Tongue (tissue), 3 donors: ENCODE measurements at places on chromosomes 7 and 10.

DNA sequence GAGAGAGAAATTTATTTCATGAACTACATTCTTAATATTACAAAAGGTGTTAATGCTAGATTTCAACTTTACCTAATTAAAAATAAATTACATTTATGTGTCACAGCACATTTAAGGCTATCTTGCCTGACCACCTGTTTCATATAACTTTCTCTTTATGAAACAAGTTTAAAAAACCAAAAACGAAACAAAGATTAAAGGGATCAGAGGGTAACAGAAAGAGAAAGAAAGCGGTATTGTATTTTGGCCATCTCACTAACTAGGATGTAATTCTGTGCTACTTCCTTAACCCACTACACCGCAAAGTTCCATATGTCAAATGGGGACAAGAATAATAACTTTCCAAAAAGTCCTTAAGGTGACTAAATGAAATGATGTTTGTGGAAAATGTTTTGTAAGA is 6.3 kb upstream of the RHOBTB1 start:
- DNase-seq, result no peak

DNA sequence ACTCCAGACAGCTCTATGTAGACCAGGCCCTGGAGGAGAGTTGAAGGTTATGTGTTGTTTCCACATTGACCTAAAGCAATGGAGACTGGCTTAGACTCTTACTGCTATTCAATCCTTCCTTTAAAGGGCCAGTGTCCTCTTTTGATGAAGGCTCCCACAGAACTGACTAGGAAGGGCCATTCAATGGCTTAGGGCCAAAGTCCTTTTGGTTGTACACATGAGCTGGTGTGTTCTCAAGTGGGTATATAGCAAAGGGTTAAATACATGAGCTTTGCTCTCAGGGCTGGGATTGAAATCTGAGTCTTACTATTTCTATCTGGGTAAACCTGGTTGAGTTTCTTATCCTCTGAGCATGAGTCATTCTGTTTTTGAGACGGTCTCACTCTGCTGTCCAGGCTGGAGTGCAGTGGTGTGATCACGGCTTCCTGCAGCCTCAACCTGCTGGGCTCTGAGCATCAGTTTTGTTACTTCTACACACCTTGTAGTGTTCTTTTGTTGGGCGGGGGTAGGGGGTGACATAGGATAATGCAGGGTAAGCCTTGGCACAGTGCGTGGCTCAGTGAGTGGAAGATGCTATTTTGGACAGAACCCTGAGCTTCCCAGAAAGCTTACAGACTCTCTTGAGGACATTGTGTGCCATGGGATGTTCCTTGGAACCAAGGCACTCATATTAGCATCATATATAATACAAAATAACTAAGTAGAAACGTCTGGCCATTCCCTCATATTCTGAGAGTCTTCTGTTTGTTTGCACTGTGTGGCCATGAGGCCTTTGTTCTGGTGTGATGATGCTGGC is 90.1 kb downstream of the ABCC2 start:
- DNase-seq, result no peak

- no peak for DNase-seq
Observed at GRCh38 chr7:130363026-130363847, 17.1 kb upstream of the CPA1 start.

- DNase-seq, result no peak
Observed at GRCh38 chr7:523347-524336, 4.0 kb upstream of the PDGFA start.

- DNase-seq, result peak; percentile 25
Observed at GRCh38 chr10:49177391-49178355, 10.5 kb downstream of the TMEM273 start.

DNA sequence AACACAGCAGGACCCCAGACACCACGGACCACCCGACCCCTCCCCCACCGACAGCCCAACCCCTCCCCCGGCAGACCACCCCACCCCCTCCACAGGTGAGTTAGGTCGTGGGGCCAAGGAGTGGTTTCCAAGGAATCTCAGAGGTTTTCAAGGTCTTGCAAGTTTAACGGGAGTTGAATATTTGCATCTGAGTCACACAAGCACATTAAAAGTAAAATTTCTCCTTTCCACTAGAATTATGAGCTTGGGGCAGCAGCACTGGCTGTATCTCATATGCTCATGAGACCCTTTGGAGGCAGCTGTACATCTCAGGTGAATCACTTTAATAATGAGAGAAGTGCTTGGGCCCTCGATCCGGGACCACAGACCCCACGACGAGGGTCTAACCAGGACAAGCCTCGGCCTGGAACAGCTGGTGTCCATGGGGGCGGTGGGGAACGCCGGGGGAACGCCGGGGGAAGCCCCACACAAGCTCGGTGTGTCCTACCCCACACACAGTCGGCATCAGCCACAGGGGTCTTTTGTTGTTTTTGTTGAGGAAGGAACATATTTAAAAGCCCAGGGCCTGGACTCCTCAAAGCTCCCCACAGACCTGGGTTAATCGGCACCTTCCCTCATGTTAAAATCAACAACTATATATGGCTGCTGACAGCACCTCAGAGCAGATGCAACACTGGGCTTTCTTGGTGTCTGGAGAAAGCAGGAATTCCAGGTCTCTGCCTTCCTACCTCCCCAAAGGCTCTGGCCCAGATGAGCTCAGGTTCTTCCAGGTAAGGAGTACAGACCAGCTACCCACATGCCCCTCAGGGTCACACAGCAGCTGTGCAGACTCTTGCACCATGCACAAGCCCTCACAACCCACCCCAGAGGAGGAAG is 130.3 kb downstream of the DIP2C start:
- DNase-seq, result no peak

GRCh38 chr7:105876964-105877601 is 684 bp upstream of the ATXN7L1 start:
- peak; percentile 56 for DNase-seq

GRCh38 chr7:147798001-147798400 is 792.6 kb upstream of the C7orf33 start:
- DNase-seq, result peak; percentile 11

DNA sequence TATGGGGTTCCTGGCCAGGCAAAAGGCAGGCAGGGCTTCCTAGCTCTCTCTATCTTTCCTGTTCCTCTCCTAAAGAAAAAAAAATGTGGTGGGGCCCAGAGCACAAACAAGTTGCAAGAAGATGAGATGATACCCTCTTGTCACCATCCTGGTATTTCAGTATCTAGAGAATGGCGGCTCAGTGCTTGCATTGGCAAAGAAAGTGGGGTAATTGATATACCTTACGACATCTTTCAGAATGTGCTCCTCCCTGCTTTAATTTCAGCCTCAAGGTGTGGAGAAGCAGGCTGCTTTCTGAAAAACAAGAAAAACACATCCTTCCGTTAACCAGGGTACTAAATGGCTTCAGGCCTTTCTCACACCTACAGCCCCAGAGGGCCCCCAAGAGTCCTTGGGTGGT is 34.5 kb upstream of the CUX1 start:
- no peak for DNase-seq

GRCh38 chr10:88385601-88386203 is 197.4 kb downstream of the RNLS start:
- DNase-seq, result no peak

DNA sequence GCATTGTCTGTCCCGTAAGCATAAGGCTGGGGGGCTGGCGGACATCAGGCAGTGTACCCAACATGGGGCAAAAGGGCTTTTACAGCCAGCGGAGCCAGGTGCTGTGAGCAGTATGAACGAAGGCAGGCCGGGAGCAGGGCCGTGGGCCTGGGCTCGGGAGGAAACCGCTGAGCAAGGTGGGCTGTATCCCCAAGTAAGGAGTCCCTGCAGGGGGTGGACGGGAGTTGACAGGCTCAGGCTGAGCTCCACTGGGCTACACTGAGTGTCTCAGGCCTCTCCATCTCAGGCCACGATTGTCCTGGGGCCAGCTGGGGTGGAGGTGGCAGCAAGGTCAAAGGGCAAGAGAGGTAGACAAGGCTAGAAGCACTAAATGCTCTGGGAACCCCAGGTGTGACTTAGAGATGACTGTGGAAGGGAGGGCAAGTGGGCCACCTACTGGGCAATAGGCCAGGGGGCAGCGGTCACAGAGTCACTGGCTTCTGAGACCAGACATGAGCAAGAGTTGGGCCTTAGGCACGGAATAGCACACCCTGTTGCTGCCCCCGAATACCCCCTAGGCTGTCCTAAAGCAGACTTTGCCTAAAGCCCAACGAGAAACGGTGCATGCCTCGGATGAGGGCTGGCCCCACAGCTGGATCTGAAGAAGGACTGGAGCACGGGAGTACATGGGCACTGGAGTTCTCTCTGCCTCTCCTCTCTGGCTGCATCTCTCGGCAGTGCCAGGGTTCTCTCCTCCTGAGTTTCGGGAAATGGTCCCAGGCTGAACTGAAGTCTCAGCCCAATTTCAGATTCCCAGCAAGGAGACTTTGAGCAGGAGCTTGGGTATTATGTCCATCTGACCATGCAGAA is 10.8 kb upstream of the RAMP3 start:
- DNase-seq, result no peak

DNA sequence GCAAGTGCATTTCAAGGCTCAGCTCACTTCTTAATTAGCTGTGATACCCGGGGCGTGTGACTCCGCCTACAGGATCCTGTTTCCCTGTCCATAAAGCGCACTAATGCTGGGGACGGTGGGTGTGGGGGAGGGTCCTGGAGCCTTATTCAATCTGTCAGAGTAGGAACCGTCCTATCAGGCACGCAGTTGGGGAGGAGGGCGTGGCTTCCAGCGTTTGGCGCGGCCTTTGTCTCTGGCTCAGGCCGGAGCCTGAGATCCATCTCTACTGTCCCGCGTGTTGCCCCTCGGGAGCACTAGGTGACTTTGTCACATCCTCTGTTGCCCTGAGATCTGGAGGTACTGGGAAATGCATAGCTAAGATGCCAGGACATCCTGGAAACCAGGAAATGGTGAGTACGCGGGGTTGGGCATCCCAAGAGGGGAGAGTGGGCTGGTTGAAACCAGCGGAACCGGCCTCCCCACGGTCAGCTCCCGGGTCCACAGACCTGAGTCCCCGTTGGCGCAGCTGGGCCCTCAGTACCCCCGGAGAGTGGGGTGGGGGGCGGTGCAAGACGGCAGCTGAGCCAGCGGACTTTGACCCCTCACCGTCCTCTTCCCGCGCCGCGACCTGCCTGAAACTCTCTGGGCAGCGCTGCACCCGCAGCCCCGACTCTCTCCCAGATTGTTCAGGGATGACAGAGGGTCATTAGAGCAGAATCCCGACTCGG is 104.4 kb upstream of the ZNF92 start:
- peak; percentile 91 for DNase-seq

GRCh38 chr10:31490858-31491504 is 172.0 kb downstream of the ZEB1 start:
- DNase-seq, result no peak

DNA sequence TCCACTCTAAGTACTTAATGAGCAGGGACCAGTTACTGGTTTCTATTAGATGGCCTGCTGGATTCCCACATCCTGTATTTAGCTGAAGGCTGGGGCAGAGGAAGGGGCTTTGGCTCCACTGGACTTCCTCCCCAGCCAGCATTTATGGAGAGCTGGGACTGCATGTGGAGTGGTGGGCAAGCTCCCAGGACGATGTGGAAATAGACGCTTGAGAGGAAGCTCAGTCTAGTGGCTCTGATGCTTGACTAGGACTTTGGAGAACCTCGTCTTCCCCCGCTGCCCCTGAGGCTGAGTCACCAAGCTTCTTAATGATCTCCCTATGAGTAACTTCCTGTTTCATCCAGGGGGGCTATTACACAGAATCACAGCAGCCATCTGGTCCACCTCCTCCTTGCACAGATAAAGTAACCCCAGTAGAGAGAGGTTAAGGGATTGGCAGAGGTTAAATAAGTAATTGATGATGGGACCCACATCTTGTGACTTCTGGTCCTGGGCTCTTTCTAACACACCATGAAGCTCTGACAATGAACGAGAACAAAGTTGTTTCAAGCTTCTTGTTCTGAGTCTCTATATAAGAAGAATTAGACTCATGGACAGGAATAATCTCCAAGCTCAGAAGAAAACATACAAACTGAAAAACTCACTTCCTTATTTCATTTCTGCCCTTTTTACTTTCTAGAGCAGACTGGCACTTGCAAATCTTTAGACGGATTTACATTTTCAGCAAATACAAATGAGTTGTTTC is 126.2 kb downstream of the PRPF18 start:
- DNase-seq, result no peak

DNA sequence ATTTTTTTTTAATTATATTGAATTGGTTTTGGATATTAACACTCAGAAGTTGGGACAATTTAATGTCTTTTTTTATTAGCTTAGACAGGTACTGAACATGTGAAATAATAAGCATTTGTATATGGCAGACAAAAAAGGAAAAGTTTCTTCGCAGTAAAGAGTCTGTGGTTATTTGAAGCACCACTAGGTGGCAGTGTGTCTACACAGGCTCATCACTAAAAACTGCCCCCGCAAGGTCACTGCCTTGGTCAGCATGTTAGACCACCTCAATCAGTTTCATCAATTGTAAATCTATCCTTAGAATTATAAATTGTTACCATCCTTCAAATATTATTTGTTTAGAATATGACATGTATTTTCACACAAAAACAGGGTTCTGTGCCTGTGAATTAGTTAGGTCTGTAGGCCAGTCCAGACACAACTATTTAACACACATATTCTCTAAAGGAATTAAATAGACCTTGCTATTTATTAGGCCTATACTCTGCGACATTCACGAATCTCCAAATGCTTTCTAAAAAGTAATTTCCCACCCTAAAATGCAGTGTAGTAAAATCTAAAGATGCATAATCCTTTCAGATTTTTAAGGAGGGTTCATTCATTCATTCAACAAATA is 17.0 kb downstream of the PNLIPRP3 start:
- peak; percentile 61 for DNase-seq

DNA sequence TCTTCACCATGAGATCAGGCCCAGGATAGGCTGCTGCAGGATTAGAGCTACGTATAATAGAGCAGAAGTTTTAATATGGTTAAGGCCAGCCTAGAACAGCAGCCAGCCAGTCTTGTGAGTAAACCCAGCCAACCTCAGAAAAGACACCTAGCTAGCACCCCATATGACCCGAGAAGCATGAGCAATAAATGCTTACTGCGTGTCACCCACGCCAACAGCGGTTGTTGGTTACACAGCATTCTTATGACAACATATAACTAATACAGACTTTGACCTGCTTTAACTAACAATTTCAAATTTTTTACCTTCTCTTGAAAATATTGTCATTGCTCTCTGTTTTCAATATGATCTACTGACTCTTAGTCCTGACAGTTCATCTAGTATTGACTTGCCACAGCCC is 105.7 kb downstream of the HBP1 start:
- DNase-seq, result no peak

GRCh38 chr7:156577645-156578577 is 62.7 kb upstream of the RNF32 start:
- peak; percentile 75 for DNase-seq

GRCh38 chr10:78749898-78750297 is 318.9 kb upstream of the ZMIZ1 start:
- no peak for DNase-seq

DNA sequence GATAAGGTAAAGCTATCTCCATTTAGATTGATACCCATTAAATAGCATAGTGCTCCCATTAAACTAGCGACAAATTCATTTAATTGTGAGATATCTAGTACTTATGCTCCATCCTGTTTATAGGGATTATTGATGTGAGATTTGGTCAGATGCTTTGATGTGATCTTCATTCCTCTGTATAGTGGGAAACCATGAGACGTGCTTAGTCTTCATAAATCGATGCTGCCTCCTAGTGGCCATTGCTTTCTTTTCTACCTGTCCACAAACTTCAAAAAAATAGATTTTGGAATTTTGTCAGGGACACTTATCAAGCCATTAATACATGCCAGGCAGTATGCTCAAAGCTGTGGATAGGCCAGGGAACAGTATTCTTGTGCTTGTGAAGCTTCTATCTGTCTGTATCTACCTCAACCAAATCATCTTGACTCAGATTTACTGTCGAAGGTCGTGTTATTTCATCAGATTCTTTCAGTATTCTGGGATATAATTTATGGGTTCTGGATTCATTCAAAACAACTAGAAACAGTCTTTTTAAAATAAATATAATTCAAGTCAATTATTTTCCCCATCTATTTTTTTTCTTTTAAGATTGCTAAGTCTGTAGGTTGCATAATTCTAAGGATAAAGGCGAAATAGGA is 12.0 kb downstream of the LSM8 start:
- DNase-seq, result peak; percentile 74
